ENCODE measurements at places on chromosomes 7 and 10. TPM values are rescaled to one million over a fixed set of nuclear protein-coding genes. Genes with fewer than 3 reads are reported as not detected.

Gene NXPH1
- total RNA-seq: not detected

Gene VWDE
- not detected for total RNA-seq

Gene CDK14
- 19.6 TPM for total RNA-seq

Gene CNNM1
- total RNA-seq: not detected

Gene SPDYE2B
- total RNA-seq: not detected

Gene C7orf33
- not detected for total RNA-seq

Gene NPTX2
- not detected for total RNA-seq

Gene ABCA13
- total RNA-seq: 0.62 TPM

Gene ITPRID1
- not detected for total RNA-seq

Gene FKBP6
- not detected for total RNA-seq

Gene ACHE
- 1.5 TPM for total RNA-seq

Gene NCF1
- not detected for total RNA-seq

Gene GALNT17
- total RNA-seq: not detected

Gene EBLN1
- not detected for total RNA-seq

Gene PTN
- total RNA-seq: 11.9 TPM

Gene SFRP5
- total RNA-seq: not detected

Gene ANKRD26
- 17.1 TPM for total RNA-seq

Gene OSBPL3
- 17.5 TPM for total RNA-seq

Gene FZD1
- 6.4 TPM for total RNA-seq

Gene TMEM225B
- total RNA-seq: not detected

Gene PON1
- total RNA-seq: not detected

Gene PDZD7
- total RNA-seq: 2.2 TPM

Gene COL13A1
- total RNA-seq: 1.1 TPM

Gene HIBADH
- total RNA-seq: 120 TPM

All from A172 (cell line).